ENCODE measurements at places on chromosomes 16 and 17.

DNA sequence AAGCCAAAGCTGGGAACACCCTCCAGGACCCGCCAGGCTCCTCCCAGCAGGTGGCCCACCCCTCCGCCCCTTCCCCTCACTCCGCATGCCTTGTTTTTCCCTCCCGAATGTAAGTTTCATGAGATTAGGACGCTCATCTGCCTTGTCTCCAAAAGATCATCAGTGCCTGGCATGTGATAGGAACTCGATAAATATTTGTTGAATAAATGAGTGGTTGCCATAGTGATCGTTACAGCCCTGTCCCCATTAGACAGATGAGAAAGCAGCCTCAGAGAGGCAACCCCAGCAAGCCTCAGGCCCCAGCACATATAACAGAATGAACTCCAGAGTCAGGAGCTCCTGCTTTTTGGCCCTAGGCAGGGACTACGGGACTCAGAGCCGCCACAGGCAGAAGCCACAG lies 5.0 kb downstream of the CAMKK1 start:
- DNase-seq, result peak; percentile 35

DNA sequence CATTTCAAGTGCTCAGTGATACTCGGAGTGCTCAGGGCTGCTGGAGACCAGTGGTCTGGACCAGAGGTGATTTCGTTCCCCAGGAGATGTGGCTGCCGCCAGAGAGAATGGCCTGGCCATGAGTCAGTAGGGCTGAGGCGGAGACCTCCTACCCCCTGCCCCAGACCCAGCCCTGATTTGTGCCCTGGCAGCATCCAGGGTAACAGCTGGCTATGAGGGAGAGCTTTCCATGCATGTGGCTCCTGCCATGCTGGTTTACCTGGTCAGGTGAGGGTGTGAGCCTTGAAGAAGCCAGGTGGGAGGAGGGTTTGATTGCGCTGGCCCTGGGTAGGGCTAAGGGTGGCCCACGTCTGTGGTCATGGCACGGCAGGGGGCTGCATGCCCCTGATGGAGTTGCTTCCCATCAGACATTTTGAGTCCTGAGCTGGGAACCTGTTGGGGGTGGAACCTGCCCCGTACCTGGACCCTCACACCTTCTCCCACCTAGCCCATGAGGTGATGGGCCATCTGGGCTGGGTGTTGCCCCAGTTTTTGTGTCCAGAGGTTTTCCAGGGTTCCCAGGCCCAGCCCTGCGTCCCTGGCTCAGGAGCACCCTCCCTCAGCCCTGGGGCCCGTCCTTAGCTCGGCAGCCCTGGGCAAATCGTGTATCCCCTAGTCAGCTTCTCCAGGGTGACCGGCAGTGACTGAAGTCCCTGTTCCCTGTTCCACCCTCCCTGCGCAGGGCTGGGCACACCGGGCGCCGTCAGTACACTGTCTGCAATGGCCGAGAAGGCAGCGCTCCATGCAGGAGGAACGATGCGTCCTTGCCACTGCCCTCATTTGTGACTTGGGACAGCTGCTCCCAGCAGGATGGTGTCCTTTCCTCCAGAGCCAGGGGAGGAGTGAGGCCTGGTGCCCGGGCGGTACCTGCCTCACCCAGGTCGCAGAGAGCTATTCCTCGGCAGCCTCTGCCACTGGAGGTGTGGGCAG lies 9.0 kb upstream of the CSNK1D start:
- DNase-seq, result no peak

GRCh38 chr16:20393801-20394577 lies 10.5 kb downstream of the PDILT start:
- DNase-seq, result no peak

DNA sequence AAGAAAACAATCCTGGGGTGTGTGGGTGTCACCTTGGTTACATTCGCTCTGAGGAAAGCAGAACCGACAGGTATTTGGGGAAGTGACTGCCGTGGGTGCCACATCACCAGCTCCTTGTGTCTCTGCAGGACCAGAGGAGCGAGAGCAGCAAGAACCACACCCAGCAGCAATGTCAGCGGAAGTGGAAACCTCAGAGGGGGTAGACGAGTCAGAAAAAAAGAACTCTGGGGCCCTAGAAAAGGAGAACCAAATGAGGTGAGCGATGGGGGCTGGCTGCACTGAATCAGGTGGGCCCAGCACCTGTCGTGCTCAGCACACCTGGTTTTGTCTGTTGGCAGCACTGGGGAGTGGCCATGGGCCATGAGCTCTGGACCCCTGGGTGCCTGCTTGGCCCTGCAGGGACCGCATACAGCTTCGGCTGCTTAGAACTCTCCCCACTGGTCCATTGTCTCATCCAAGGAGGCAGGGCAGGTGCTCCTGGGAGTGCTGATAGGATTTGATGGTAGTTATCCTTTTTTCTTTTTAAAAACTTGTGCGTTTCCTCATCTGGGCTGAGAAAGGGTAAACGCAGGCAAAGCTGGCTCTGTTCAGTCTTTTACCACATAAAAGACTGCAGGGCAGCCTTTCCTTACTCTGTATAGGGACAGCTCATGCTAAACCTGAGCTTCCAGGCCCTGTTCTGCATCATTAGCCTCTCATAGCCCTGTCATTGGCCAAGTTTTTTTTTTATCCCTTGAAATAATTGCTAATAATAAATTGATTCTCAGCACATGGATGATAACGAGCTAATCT lies 29.4 kb downstream of the HMOX2 start:
- DNase-seq, result no peak

DNA sequence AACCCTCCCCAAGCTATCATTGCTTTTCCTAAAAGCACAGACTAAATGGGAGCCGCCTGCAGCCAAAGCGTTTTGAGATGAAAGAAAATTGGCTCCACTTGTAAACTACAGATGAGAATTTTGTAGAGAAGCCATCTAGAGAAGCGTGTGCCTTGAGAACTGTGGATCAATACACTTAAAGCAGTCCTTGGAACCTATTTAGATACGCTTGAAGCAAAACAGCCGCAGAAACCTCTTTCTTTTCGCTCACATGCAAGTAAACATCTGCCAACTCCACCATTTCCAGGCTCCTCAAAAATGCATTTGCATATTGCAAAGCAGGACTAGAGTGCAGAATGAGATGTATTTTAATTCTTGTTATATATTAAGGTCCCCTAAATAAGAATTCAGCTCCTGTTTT lies 13.1 kb downstream of the KIAA0513 start:
- DNase-seq, result peak; percentile 22

DNA sequence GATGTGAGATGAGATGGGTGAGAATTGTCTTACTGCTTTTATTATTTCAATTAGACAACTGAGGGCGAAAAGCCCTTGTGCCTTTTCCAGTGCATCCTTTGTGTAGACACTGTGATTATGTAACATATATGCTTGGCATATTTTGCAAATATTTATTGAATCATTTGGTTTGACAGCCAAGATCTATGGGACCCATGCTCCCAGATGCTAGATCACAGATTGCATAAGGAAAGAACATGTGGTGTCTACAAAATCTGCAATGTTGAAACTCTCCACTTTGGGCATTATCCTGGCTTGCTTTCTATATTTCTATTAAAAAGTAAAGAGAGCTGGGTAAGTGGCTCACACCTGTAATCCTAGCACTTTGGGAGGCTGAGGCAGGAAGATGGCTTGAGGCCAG lies 4.8 kb upstream of the COG1 start:
- peak; percentile 74 for DNase-seq

DNA sequence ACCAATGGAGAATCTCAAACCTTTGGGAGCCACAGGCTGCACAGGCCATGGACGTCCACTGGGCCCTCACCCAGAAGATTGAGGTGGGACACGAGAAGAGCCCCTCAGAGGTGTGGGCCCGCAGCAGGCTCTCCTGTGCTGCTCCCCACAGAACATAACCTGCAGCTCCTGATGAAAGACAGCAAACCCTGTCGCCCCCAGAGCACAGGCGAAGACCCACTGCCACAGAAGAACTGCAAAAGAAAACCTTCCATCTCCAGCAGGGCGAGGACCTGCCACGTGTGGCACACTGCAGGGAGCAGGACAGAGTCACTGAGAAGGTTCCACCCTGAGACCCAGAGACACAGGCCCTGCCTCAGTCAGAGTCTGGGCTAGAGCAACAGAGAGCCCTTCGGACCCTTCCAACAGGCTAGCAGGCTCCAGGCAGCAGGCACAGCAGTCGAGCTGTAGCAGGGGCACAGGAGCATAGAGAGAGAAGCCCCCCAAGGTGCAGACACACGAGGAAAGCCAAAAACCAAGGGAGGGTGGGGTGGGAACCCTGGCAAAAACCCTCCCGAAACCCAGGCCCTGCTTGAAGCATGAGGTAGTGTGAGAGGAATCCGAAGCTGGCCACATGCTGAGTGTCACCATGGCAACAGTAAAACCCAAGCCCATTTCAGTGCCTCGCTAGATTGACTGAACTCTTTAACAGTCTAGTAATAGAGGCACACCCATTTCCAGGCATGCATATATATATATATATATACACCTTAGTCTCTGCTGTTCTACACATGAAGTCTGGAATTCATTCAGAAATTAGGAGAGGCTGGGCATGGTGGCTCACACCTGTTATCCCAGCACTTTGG lies 60.0 kb upstream of the CHMP6 start:
- peak; percentile 90 for DNase-seq

DNA sequence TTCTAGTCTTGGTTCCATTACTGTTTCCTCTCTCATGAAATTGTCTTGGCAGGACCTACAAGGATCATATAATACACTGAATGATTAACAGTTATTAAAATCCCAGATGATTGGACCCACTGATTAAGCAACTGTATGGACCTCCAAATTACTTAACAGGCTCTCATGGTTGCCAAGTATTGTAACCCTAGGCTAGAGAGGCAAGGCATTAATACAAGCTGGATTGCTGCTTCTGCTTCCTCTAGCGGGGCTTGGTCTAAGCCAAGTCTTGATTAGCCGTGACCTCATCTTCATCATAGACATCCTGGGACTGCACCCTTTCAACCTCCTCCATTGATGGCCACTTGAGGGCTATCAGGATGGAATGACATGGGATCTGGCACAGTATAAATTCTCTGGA lies 46.9 kb downstream of the SYCE1L start:
- no peak for DNase-seq

DNA sequence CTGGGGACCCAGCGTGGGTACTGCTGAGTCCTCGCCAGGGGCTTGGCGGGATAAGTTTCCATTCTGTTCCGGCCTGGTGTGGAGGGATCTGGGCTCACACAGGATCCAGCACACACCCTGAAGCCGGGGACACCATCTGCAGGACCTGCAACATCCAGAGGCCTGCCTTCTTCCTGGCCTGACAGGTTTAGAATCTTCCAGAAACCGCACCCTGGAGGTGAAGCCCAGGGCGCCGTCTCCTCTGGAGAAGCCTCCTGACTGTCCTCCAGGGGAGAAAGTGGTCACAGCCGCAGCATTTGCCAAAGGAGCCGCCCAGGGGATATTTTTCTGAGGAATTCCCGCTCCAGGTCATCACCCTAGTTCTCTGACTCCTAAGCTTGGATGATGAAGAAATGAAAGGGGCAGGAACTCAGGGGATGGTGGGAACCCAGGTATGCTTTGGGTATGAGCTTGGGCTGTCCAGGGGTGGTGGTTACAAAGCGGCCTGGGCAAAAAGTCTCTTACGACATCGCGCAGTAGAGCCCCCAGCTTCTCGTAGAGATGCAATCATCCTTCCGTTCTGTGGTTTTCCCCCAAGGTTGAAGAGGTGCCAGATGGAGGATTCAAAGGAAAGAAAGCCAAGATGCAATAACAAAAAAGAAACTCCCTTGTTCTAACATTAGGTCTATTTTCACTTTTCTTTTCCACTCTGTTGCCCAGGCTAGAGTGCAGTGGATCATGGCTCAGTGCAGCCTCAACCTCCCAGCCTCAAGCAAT lies 9.1 kb upstream of the CRISPLD2 start:
- peak; percentile 85 for DNase-seq

DNA sequence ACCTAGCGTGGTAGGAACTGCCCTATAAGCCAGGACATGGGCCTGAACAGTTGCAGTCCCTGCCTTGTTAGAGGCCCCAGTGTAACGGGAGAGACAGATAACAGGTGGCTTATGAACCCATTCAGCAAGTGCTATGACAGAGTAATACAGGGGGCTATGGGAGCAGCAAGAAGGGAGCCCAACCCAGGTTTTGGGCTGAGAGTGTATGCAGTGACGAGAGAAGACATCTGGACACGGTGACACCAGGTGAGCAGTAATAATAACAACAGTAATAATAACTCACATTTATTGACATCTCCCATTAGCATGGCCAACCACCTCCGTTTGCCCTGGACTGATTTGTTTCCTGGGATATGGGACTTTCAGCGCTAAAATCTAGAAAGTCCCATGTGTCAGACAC lies 100.8 kb downstream of the IRX5 start:
- no peak for DNase-seq

Data from AG10803 (cell line).